ENCODE measurements at places on chromosomes 5 and 9. TPM values are rescaled to one million over a fixed set of nuclear protein-coding genes. Genes with fewer than 3 reads are reported as not detected.

DNA sequence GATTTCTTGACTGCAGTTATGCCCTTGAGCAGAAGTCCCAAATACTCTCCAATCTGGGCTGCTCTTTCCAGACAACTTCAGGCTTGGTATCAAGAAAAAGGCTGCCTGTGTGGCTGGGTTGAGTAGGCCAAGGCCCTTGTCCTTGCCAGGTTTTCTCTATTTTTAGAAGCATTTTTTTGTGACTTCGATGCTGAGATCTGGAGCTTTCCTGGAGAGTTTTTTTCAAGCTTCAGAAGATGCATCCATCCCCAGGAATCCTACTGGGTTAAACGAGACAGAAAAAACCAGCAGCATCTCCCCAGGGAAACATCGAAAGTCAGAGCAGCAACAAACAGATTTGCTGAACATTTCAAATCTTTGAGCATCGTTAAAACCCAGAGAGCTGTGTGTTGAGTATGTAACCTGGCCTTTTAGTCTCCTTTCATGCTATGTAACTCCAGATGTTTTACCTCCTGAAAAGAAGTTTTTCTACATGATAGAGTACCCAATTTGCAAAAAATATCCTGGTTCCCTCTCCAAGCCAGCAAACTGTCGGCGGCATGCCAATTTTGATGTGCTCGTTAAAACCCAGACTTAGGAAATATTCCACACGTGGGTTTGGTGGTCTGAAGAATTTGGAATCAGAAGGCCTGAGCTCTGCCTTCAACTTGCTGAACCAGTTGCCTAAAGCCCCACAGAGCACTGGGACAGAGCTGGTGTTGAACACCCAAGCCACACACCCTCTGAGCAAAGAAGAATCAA lies 98.1 kb upstream of the ALDH1B1 start:
- H3K4me3 ChIP-seq, result no peak overlapping the region
- peaks cover 40% of the 10 kb centered on the region for H3K27me3 ChIP-seq
- H3K27ac ChIP-seq, result no peak overlapping the region
- DNase-seq, result no peak

DNA sequence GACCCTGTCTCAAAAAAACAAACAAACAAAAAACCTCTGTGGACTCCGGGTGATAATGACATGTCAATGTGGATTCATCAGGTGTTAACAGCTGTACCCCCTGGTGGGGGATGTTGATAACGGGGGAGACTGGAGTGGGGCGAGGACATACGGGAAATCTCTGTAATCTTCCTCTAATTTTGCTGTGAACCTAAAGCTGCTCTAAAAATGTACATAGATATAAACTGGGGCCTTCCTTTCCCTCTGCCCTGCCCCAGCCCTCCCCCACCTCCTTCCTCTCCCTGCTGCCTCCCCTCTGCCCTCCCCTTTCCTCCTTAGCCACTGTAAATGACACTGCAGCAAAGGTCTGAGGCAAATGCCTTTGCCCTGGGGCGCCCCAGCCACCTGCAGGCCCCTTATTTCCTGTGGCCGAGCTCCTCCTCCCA lies 1.4 kb upstream of the CEL start:
- no peak overlapping the region for H3K4me3 ChIP-seq
- no peak for DNase-seq
- H3K27me3 ChIP-seq, result no peaks in the 10 kb centered on the region
- H3K4me1 ChIP-seq, result peaks cover under 1% of the 10 kb centered on the region

DNA sequence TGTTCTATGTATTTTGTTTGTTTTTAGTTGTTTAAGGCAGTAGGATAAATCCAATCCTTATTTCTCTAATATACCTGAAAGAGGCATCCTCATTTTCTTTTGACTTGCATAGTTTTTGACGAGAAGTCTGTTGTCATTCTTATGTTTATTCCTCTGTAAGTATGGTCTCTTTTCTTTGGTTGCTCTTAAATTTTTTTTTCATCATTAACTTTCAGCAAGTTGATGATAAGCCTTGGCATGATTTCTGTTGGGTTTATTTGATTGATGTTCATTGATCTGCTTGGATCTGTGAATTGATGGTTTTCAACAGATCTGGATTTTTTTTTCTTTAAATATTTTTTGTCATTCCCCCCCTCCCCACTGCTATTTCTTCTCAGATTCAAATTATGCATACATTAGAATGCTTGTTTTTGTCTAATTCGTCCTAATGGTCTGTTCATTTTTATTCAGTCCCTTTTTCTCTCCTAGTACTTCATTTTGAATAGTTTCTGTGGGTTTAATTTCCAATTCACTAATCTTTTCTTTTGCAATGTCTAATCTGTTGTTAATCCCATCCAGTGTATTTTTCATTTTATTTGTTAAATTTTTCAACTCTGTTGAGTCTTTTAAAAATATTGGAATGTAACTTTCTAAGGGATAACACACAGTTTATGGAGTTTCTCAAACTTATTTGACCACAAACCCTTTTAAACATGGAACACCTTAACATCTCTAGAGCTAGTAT lies 495.9 kb downstream of the CSNK1G3 start:
- DNase-seq, result peak; percentile 32
- peaks cover 7% of the 10 kb centered on the region for H3K27me3 ChIP-seq
- no peak overlapping the region for H3K4me3 ChIP-seq

DNA sequence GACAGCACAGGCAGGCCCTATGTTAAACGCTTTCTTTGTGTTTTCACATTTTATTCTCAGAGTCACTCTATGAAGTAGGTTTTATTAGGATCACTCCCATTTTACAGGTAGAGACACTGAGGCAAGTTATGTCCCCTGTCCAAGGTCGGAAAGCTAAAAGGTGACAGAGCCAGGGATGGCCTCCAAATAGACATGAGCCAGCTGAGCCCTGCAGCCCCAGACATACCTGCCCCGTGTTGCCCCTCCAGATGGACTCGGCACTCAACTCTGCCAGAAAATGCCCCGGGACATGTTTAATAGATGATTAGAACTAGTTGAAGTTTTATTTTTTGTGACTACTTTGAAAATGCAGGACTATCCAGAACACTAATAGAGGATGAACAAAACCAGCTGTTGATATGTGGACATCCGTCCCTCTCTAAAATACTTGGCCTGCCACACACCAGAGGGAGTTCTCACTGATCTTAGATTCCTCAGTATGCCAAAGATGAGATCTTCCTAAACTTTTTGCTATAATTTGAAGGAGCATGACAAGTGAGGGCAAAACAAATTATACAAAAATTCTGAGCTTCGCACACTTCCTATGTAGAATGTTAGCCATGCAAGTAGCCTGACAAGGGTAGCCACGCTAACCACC lies 258.6 kb upstream of the ADAMTS16 start:
- no peaks in the 10 kb centered on the region for H3K27me3 ChIP-seq

DNA sequence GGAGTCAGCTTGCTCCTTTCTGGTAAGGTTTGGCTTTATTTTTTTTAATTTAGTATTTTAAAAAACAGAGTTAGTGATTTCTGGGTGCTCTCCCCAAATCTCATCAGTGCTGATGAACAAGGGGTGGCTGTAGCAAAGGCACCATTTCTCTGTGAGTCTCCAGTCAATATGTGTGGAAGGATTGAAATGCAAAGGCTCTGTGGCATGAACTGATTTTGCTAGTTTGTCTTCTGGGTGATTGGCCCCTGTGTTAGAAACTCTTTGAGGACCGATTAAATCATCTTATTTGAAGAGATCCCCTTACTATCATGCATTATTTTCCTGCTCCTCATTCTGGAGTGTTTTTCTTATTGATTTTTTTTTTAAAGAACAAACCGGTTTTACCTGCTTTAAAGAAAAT lies 596 bp downstream of the TEK start:
- no peaks in the 10 kb centered on the region for H3K27me3 ChIP-seq
- peak overlapping the region; percentile 46 for H3K27ac ChIP-seq
- peak; percentile 20 for DNase-seq
- no peaks in the 10 kb centered on the region for H3K36me3 ChIP-seq
- H3K4me1 ChIP-seq, result peaks cover 34% of the 10 kb centered on the region

DNA sequence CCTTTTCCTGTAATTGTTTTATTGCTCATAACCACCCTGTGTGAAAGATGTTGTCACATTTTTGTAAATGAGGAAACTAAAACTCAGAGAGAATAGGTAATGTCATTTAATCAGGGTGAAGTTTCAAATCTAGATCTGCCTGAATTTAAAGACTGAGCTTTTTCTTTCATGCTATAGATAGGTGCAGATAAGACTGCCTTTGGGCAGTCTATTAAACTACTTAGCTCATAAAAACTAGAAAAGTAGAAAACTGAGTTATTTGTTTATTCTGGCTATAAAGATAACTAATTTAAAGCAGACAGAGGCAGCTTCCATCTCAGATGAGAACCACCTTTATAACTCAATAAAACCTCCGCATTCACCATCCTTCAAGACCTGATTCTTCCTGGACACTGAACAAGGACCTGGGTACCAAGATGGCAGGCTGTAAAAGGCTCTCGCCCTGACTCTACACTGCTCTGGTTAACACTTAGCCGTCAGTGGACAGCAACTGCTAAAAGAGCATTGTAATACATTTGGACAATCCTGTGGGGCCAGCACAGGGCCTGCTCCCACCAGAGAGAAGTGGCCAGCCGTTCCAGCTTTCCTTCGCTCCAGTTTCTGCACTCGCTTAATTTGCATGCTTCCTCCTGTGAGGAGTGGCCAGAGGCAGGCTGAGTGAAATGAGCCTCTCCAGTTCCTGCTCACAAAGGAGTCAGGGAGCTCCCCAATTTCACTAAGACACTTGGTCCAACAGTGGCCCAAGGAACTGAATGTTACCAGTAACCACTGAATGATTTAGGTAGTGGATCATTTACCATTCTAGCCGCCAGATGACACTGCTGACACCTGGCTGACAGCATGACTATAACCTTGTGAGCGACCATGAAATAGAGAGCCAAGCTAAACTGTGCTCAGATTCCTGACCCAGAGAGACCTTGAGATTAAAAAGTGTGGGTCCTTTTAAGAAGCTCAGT lies 566.4 kb downstream of the EFNA5 start:
- no peak overlapping the region for H3K4me3 ChIP-seq
- no peaks in the 10 kb centered on the region for H3K27me3 ChIP-seq
- no peaks in the 10 kb centered on the region for H3K36me3 ChIP-seq
- DNase-seq, result no peak

Gene IGFBPL1
- polyA plus RNA-seq, result 0.35 TPM

DNA sequence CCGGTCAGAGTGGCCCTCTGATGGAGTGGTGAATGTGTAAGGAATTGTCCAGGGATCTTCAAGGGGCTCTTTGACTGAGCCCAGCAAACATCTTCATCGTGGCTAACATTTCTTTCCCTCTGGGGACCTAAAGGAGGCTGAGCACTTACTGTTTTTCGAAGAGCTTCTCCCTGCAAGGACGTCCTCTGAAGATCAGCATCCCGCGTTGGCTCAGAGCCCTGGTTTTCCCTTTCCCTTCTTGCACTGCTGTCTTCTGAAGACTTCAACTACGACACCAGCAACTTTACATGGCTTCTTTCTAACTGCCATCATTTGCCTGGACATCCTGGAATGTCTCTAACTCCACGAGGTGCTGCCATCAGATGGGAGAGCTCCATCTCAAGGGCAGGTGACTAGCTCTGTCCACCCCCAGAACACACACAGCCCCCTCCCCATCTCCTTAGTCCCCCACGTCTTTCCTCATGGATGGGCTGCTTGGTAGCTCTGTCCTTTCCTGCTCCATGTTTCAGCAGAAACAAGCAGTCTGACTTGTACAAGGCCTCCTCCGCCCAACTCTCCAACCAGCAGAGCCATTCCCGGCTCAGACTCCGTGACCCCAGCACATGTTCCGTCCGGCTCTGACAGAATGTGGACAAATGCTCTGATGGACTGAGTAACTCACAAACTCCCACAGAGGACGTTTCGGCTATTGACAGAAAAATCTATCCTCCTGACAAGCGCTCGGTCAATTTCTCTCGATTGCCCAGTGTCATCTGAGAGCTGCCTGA lies 17.1 kb downstream of the SHB start:
- no peak for DNase-seq
- H3K36me3 ChIP-seq, result no peaks in the 10 kb centered on the region
- no peak overlapping the region for H3K4me3 ChIP-seq
- no peak overlapping the region for H3K27ac ChIP-seq
- H3K4me1 ChIP-seq, result peaks cover 25% of the 10 kb centered on the region

- H3K36me3 ChIP-seq, result no peaks in the 10 kb centered on the region
- H3K27ac ChIP-seq, result no peak overlapping the region
- no peak overlapping the region for H3K4me3 ChIP-seq
These were observed 12.9 kb downstream of the NIPSNAP3B start for GRCh38 chr9:104776797-104777196.

Gene TXNDC8
- not detected for polyA plus RNA-seq

DNA sequence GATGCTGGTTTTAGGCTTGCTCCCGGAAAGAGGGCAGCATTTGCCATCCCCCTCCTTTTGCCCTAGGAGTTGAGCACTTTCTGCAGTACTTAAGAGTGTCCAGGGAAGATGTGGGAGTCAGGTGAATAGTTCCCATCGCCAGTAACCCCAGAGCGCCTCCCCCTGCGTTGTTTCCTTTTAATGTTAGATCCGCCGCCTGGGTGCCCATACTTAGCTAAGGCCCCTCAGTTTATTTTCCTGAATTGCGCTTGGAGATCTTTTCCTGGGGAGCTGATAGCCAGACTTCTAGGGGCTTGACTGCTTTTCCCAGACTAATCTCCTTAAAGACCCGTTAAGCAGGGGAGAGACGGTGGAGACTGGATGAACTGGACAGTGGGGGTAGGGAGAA lies 377 bp upstream of the PCDHAC2 start:
- peak overlapping the region; percentile 66 for H3K4me3 ChIP-seq
- no peak for DNase-seq
- no peaks in the 10 kb centered on the region for H3K36me3 ChIP-seq
- H3K27ac ChIP-seq, result no peak overlapping the region
- H3K4me1 ChIP-seq, result no peaks in the 10 kb centered on the region

DNA sequence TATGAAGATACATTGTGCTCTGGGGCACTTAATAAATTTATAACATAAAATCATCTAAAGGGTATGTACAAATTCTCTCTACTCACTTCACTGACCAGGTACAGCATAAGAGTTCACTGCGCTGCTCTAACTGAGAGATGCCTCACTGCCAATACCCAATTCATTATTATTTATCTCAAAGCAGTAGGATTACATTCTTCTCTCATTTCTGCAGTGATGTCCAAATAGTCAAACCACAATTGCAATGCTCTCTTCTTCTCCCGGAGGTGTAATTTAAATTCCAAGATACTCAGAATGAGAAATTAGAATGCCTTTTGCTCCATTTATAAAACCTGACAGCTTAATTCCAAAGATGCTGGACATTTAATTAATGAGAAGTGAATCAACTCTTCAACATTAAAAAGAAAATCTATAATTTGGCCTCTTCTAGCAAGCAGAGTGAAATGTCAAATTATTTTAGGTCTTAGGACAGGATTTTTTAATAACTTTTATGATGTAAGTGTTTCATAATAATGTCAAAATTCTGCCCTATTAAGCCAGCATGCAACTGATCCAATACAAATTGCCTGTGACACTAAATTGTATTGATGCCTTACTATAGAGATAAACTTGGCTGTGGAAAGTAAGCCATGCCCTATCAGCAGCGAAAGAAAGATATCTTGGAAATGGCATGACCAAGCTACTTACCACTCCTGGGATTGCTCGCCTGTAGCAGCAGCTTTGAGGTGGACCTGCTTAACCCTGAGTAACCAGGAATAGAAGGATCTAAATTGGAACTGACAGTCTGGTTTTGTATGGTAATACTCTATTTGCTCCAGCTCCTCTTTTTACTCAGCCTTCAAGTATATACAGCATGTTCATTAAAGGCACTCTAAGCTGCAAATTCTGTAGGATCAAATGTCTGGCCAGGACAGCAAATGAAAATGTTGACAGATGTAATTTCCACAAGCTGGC lies 374.2 kb upstream of the TYRP1 start:
- no peaks in the 10 kb centered on the region for H3K4me1 ChIP-seq
- H3K36me3 ChIP-seq, result no peaks in the 10 kb centered on the region
- no peak for DNase-seq
- no peaks in the 10 kb centered on the region for H3K27me3 ChIP-seq

Data from GM23248 (cell line).